Activated CD8-positive, alpha-beta T cell treated with anti-CD3 and anti-CD28 coated beads for 36 hours (primary cell): ENCODE measurements at places on chromosomes 11 and 22. TPM values are rescaled to one million over a fixed set of nuclear protein-coding genes. Genes with fewer than 3 reads are reported as not detected.

TRIM29 gene
- total RNA-seq, result not detected

- DNase-seq, result no peak
Observed at GRCh38 chr22:33897448-33897835, 22.8 kb downstream of the LARGE1 start.

PRR5L gene
- total RNA-seq, result 7.0 TPM

DNA sequence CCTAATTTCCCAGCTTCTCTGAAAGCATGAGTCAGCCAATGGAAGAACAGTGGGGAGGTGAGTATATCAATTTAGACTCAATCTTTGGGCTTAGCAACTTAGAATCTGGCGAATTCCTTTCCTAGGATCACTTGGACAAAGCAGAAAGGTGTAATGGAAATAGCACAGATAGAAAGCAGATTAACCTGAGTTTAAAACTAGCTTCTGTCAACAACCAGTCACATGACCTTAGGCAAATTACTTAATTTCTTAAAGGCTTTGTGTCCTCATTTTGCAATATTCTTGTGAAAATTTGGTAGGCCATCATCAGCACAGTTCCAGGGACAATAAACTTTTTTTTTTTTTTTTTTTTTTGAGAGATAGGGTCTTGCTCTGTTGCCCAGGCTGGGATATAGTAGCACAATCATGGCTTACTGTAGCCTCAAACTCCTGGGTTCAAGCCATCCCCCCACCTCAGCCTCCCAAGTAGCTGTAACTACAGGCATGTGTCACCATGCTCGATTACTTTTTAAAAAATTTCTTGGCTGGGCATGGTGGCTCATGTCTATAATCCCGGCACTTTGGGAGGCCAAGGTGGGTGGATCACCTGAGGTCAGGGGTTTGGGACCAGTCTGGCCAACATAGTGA, 40.8 kb upstream of the PCF11 start:
- DNase-seq, result no peak

P2RX6 gene
- 0.25 TPM for total RNA-seq

DNA sequence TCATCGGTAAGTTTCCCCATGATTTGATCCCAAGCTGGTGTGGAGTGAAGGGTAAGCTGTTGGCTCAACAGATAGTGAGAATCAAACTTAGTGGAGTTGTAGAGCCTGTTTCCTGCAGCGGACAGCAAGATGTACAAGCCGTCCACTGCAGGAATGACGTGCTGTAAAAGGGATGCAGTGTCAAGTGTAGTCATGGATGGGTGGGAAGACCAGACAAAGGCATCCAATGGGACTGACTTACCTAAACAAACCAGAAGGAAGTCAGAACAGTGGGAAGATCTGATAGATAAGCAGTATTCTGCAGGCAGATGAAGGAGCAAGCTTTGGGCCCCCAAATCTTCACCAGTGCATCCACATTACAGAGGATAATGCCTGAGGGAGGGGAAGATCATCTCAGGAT, 8.8 kb downstream of the ZBTB16 start:
- DNase-seq, result no peak
